ENCODE measurements at places on chromosomes 11 and 22.
A peak's percentile ranks its signal among the peaks of the same experiment; 100 is the strongest.

DNA sequence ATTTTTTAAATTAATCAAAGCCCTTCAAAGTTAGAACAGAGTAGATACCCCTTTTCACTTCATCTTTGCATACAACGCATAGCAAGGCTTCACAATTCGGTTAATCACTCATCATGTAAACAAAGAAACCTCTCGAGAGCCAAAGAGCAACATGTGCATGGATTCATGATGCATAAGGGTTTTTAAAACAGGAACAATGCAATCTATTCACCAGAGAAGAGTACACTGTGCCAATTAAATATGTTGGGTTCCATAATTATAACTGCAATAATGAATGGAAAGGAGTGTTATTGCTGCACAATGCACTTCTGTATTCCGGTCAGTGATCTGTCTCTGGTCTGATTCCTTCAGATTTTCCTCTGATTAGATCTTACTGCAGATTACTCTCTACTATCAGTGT, 45.3 kb downstream of the CADM1 start:
- no peaks in the 10 kb centered on the region for H3K27me3 ChIP-seq
- H3K4me1 ChIP-seq, result no peaks in the 10 kb centered on the region
- H3K27ac ChIP-seq, result no peak overlapping the region
- H3K36me3 ChIP-seq, result no peaks in the 10 kb centered on the region

DNA sequence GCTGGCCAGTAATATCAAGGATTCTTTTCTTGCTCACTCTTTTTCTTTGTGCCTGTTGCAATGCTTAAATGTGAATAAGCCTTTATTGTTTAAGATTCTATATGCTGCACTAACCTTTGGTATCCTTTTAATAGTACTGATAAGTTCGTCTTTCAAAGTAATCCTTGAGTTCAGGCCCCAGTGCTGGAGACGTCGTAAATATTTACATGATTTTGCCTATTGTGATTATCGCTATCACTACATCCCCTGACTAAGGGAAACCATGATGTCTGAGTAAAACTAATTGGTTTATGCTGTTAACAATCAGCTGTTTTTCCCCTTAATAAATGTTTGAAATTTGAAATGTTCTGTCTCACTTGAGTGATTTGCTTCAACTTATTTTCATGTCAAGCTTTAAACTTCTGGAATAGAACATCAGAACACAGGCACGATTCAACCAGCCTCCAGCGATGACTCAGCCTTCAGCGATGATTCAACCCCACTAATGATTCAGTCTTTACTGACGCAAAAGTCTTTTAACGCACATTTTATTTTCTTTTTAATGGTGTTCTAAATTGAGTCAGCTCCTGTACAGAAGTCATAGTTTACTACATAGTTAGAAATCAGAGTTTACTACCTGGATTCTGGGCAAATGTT, 3.9 kb downstream of the HTATIP2 start:
- peaks cover 3% of the 10 kb centered on the region for H3K4me1 ChIP-seq
- no peaks in the 10 kb centered on the region for H3K27me3 ChIP-seq
- DNase-seq, result peak; percentile 83
- no peaks in the 10 kb centered on the region for H3K36me3 ChIP-seq
- H3K27ac ChIP-seq, result peak overlapping the region; percentile 76

DNA sequence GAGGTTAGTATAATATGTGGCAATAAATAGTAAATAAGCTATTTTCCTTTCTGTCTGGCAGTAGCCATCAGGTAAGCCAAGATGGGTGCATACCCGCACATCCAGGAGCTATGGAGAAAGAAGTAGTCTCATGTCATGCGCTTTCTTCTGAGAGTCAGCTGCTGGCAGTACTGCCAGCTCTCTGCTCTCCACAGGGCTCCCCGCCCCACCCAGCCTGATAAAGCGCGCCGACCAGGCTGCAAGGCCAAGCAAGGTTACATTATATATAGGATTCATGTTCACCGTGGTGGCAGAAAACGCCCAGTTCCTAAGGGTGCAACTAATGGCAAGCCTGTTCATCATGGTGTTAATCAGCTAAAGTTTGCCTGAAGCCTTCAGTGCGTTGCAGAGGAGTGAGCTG, 126.2 kb downstream of the ATG16L2 start:
- H3K4me1 ChIP-seq, result no peaks in the 10 kb centered on the region
- H3K27ac ChIP-seq, result no peak overlapping the region
- H3K27me3 ChIP-seq, result no peaks in the 10 kb centered on the region
- DNase-seq, result no peak

DNA sequence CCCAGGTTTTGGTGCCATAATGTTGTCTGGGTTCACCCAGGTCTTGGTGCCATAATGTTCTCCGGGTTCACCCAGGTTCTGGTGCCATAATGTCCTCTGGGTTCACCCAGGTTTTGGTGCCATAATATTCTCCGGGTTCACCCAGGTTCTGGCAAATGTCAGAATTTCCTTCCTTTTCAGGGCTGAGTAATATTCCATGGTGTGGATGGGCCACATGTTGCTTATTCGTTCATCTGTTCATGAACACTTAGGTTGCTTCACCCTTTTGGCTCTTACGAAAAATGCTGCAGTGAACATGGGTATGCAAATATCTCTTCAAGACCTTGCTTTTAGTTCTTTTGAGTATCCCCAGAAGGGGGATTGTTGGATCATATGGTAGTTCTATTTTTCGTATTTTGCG, 15.1 kb upstream of the GRAMD4 start:
- H3K27me3 ChIP-seq, result no peaks in the 10 kb centered on the region
- H3K4me3 ChIP-seq, result no peak overlapping the region
- peaks cover 12% of the 10 kb centered on the region for H3K4me1 ChIP-seq
- no peak for DNase-seq

- peak overlapping the region; percentile 8 for H3K27ac ChIP-seq
- peak; percentile 93 for DNase-seq
- H3K4me3 ChIP-seq, result peak overlapping the region; percentile 45
- H3K36me3 ChIP-seq, result no peaks in the 10 kb centered on the region
- H3K4me1 ChIP-seq, result peaks cover 13% of the 10 kb centered on the region
- H3K27me3 ChIP-seq, result no peaks in the 10 kb centered on the region
Measured at GRCh38 chr11:77047007-77047927, 13.1 kb downstream of the B3GNT6 start.

DNA sequence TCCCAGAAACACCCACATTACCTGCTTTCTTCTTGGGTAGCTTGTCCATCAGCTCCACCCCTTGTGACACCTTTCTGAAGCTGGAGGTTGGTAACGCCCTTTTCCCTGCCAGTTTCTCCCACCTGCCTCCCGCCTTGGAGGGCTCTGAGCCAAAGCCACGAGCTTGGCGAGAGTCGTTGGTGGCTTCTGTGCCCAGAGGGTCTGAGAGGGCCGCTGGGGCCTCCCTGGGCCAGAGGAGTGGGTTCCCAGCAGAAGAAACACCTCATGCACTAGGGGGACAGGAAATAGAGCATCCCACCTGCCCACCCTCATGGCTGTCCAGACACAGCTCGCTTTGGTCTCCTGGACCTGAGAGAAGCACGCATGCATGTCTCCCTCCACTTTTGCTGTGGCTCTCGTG, 37.9 kb downstream of the B3GAT1 start:
- H3K4me3 ChIP-seq, result no peak overlapping the region
- no peaks in the 10 kb centered on the region for H3K27me3 ChIP-seq
- H3K27ac ChIP-seq, result no peak overlapping the region
- no peaks in the 10 kb centered on the region for H3K4me1 ChIP-seq
- no peak for DNase-seq
- H3K36me3 ChIP-seq, result no peaks in the 10 kb centered on the region

- H3K36me3 ChIP-seq, result no peaks in the 10 kb centered on the region
- H3K4me3 ChIP-seq, result no peak overlapping the region
- no peaks in the 10 kb centered on the region for H3K27me3 ChIP-seq
- no peak for DNase-seq
- peak overlapping the region; percentile 73 for H3K27ac ChIP-seq
Measured at GRCh38 chr11:46363031-46363407, 15.8 kb downstream of the DGKZ start.

- no peaks in the 10 kb centered on the region for H3K36me3 ChIP-seq
- DNase-seq, result peak; percentile 60
- no peak overlapping the region for H3K27ac ChIP-seq
- no peaks in the 10 kb centered on the region for H3K27me3 ChIP-seq
Measured at GRCh38 chr22:45645526-45646414, 25.9 kb upstream of the ATXN10 start.

DNA sequence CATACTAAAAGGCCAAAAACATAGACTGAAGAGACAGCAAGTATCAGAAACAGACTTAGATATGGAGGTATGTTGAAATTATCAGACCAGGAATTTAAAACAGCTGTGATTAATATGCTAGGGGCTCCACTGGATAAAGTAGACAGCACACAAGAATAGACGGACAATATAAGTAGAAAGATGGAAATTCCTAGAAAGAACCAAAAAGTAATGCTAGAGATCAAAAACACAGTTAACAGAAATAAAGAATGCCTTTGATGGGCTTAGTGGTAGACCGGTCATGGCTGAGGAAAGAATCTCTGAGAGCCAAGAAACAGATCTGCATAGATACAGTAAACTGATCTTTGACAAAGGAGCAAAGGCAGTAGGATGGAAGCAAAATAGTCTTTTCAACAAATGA, 250.2 kb downstream of the SWAP70 start:
- no peak overlapping the region for H3K4me3 ChIP-seq
- no peaks in the 10 kb centered on the region for H3K27me3 ChIP-seq
- no peak for DNase-seq
- H3K27ac ChIP-seq, result no peak overlapping the region
- no peaks in the 10 kb centered on the region for H3K4me1 ChIP-seq

- no peak overlapping the region for H3K4me3 ChIP-seq
- no peaks in the 10 kb centered on the region for H3K36me3 ChIP-seq
Measured at GRCh38 chr11:129704831-129705230, 110.8 kb upstream of the TMEM45B start.

- H3K27ac ChIP-seq, result no peak overlapping the region
- no peak overlapping the region for H3K4me3 ChIP-seq
- DNase-seq, result no peak
- no peaks in the 10 kb centered on the region for H3K36me3 ChIP-seq
- H3K4me1 ChIP-seq, result no peaks in the 10 kb centered on the region
Measured at GRCh38 chr11:37040921-37041320, 442.9 kb upstream of the RAG2 start.

- no peaks in the 10 kb centered on the region for H3K27me3 ChIP-seq
- no peak overlapping the region for H3K4me3 ChIP-seq
- H3K36me3 ChIP-seq, result no peaks in the 10 kb centered on the region
- no peak for DNase-seq
- H3K27ac ChIP-seq, result no peak overlapping the region
Measured at GRCh38 chr11:62064221-62064620, 59.6 kb upstream of the INCENP start.

DNA sequence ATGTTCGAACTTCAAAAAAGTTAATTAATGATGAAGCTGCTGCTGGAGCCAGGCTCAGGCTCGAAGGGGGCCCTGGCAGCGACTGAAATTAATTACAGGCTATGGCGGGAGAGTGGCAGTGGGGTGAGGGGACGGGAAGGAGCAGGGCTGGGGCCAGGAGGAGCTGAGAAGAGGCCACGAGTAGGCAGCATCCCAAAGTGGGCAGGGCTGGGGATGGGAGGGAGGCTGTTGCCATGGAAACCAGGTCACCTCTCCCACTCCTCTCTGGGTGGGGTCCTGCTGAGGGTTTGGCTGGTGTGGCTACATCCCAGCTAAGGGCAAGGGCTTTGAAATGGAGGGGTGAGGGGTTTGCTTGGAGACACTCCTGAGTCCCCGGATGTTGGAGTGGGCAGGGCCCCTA, 23.9 kb downstream of the CACNA1I start:
- no peak overlapping the region for H3K4me3 ChIP-seq
- no peak for DNase-seq
- no peaks in the 10 kb centered on the region for H3K27me3 ChIP-seq
- H3K27ac ChIP-seq, result no peak overlapping the region
- no peaks in the 10 kb centered on the region for H3K36me3 ChIP-seq

GRCh38 chr22:26367402-26368245, 61.4 kb upstream of the ASPHD2 start:
- no peak overlapping the region for H3K27ac ChIP-seq
- no peaks in the 10 kb centered on the region for H3K27me3 ChIP-seq
- no peaks in the 10 kb centered on the region for H3K4me1 ChIP-seq
- H3K4me3 ChIP-seq, result no peak overlapping the region

DNA sequence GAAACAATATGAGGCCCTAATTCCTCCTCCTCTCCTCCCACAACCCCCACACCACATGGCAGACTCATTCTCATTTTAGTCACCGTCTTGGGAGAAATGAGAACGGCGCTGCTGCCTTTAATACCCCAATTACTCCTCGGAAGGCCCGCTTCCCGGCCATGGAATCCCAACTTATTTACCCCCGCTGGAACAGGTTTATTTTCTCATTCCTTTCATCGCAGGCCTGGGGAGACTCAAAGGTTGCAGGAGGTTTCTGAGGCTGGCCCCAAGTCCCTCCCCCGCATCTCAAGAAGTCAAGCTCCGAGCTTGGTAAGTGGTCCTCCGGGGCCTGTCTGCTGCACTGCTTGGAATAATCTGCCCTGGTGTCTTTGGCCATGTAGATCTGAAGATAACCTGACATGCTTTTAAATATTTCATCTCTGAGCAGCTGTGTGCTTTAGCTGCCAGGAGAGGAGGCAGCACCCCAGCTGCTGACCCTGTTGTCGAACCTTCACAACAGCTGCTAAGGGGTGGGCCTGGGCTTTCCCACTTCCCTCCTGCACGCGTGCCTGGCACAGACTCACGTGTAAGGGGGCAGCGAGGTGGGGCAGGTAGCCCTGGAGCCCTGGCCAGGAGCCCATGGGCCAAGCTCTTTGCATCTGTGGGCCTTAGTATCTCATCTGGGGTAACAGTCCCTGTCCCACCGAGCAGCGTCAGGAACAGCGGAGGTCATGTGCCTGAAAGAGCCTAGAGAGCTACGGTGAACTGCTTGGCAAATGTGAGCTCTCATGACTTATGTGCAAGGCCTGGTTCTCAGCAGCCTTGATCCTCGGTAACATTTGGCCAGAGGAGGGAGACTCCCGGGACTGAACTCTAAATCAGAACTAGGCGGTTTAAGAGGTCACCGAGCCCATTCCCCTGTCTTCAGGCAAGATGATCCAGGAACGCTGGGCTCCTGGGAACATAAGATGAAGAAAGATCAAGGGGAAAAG, 164.6 kb downstream of the ST3GAL4 start:
- no peaks in the 10 kb centered on the region for H3K27me3 ChIP-seq
- no peaks in the 10 kb centered on the region for H3K4me1 ChIP-seq
- no peak overlapping the region for H3K4me3 ChIP-seq
- H3K36me3 ChIP-seq, result no peaks in the 10 kb centered on the region

GRCh38 chr11:68002938-68003845, 705 bp downstream of the UNC93B1 start:
- H3K4me3 ChIP-seq, result peak overlapping the region; percentile 78
- H3K27me3 ChIP-seq, result no peaks in the 10 kb centered on the region
- peak overlapping the region; percentile 88 for H3K27ac ChIP-seq
- DNase-seq, result peak; percentile 72
- no peaks in the 10 kb centered on the region for H3K36me3 ChIP-seq

- DNase-seq, result peak; percentile 71
- no peaks in the 10 kb centered on the region for H3K27me3 ChIP-seq
- peak overlapping the region; percentile 72 for H3K27ac ChIP-seq
- H3K4me3 ChIP-seq, result peak overlapping the region; percentile 28
Measured at GRCh38 chr22:49838771-49839717, 11.4 kb upstream of the BRD1 start.

GRCh38 chr11:27721264-27722116, 21.2 kb upstream of the BDNF start:
- H3K4me3 ChIP-seq, result no peak overlapping the region
- no peak overlapping the region for H3K27ac ChIP-seq
- H3K27me3 ChIP-seq, result peaks cover 39% of the 10 kb centered on the region
- no peaks in the 10 kb centered on the region for H3K4me1 ChIP-seq

Data from Peyer's patch (tissue), 4 donors.